ENCODE measurements at places on chromosomes 7 and 10.

DNA sequence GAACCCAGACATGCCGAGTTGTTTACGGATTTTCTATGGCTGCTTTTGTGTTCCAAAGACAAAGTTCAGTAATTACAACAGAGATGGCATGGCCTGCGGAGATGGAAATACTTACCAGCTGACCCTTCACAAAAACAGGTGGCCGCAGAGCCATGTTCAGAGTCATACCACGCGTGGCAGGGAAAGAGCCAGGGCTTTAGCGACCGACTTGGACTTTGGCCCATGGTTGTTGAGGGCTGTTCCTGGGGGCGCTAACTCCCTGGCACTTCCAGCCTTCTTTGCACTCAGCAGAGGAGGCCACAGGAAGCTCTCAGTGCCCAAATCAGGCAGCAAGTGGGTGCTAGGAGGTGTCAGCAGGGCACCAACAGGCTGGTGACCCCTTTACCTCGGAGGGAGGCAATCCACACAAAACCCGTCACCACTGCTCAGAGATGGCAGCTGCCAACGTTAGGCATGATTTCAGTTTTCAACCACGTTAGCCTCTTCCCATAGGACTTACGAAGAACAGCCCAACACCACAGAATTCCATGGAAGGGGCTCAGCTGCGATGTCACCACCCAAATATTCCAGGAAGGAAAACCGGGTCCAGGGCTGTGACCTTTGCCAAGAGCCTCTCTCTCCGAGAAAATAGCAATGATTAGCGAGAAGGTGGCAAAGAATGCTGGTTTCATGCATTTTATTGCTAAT lies 21.4 kb upstream of the CNPY1 start:
- DNase-seq: no peak

GRCh38 chr7:20831956-20832355 lies 45.3 kb upstream of the SP8 start:
- no peak for DNase-seq

DNA sequence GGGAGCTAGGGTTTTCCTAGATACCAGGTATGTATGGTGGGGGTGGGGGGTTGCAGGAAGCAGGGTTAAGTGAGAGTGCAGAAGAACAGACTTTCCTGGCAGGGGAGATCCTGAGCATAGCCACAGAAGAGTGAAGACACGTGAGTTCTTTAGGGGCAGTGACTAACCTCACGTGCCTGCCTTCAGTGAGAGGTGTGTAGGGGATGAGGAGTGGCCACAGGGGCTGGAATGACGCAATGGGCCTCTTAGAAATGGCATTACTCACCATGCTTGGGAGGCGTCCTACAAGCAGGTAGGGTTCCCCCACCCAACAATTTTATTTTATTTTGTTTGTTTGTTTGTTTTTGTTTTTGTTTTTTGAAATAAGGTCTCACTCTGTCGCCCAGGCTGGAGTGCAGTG lies 698.6 kb upstream of the NRP1 start:
- DNase-seq: no peak

GRCh38 chr7:15494711-15495110 lies 67.1 kb downstream of the AGMO start:
- no peak for DNase-seq

GRCh38 chr10:26503911-26504310 lies 65.8 kb downstream of the APBB1IP start:
- no peak for DNase-seq

GRCh38 chr10:58435297-58435985 lies 50.2 kb downstream of the TFAM start:
- DNase-seq: no peak

- no peak for DNase-seq
Measured at GRCh38 chr7:95536656-95537311, 51.0 kb downstream of the ASB4 start.

- DNase-seq: no peak
Measured at GRCh38 chr10:7998831-7999230, 55.7 kb upstream of the GATA3 start.

DNA sequence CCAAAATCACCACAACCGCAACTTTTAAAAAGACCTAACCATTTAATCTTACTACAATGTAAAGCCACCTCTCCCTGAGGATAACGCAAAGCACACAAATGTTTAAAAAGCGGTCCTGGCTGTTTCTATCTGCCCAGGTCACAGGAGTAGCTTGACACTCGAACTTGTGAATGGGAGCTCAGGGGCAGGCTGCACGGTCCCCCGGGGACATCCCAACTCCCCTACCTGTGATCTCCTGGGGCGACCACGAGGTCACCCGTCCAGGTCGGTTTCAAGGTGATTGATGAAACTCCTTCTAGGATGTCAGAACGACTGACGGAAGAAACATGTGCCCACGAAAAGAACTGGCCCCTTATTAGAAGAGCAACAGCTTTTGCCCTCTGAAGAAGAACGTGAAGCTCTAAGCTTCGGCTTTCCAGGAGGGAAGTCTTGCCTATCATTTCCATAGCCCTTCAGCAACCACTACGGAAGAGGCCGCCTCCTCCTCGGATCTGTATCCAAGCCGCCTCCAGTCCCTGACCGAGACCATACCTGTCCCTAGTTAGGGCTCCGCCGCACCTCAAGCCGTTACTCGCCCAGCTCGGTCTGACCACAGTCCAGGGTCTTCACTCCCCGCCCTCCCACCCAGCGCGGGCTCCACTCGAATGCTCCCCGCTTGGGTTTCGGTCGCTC lies 459 bp downstream of the CYCS start:
- DNase-seq: no peak

DNA sequence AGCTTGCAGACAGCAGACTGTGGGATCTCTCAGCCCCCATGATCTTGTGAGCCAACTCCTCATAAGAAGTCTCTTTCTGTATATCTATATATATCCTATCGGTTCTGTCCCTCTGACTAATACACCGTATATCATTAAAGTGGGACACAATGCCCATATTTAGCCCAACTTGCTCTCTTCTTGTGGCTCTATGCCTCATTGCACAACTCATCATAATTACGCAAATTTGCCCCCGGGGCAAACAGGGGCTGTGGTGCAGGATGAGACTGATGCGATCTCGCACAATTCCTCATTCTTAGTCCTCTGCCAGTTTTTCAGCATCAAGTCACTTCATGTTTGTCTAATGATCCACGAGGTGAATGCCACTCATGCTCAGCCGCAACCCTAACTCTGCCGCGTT lies 183.2 kb downstream of the PRPF18 start:
- DNase-seq: no peak

DNA sequence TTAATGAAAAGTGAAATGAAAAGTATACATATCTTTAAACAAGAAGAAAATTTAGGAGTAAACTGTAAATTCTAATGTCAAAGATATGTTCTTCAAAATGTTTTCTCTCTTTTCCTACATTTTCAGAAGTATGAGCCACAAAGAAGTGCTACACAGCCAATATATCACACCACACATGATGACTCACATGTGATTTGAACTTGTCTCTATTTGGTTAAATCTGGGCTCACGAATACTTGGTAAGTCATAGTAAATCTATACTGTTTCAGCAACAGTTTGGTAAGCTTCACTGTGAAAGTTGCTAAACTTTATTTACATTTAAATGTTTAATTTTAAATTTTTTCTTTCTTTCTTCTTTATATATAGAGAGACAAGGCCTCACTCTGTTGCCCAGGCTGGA lies 380.6 kb upstream of the IGFBP3 start:
- DNase-seq: no peak

DNA sequence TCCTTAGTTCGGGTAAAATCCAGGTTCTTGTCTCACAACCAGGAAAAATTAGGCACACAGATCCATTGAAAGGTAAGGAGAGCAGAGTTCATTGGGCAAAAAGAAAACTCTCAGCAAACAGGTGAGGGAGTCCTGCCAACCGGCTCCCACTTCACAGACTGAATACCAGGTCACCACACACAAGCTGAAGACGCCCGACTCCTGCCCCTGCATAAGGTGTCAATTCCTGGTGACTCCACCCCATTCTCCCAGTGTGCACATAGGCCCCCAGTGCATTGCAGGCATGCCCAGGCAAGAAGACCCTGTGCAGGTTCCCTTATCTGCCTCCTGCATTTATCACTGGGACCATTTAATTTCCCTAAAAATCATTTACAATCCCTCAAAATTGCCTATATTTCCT lies 354.6 kb downstream of the LRRTM3 start:
- DNase-seq: no peak

GRCh38 chr7:138166681-138167080 lies 90.4 kb downstream of the AKR1D1 start:
- no peak for DNase-seq

GRCh38 chr7:80429181-80429580 lies 82.7 kb downstream of the GNAT3 start:
- DNase-seq: no peak

DNA sequence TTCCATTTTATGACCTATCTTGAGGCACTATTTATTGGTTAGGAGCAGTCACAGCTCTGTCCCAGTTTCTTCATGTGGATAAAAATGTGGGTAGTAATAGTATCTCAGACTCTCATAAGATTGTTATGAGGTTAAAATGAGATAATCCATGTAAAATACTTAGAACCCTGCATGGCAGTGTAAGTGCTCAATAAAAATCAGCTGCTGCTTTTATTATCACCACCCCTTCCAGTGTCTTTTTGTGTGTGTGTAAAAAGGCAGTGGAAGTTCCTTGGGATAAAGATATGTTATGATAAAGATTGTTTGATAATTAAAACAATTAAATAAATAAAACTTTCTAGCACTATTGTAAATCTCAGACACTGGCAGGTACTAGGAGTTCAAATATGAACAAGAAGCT lies 15.5 kb downstream of the TES start:
- no peak for DNase-seq

DNA sequence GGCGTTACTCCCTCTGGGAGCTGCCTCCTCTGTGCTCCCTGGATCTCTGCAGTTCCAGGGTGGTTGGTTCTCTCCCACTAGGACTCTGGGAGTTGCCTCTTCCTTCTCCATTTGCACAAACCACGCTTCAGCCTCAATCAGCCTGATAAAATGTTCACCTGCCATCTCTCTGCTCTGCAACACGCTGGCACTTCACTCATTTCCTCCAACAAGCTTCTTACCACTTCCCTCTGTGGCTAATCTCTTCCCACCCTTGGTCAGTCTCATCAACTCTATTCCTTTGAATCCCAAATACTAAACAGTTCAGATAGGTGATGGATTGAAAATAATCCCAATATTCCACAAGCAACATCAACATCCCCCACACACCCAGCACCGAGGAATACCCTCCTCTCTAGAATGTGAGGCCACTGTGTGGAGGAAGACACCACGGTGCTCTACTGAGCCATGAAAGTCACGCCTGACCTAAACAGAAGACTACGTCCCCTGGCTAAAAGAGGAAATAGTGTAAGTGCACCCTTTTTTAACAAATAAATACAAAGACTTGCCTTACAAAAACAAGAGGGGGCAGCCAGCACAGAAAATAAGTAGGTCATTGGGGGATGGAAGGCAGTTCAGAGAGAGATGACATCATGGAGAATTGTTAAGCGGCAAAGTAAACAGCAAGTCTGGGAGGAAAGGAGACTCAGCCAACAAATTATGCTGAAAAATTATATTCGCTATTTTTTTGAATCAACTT lies 1.9 kb upstream of the FAM170B start:
- no peak for DNase-seq

- DNase-seq: no peak
Measured at GRCh38 chr10:125479059-125479458, 203.9 kb downstream of the TEX36 start.

GRCh38 chr7:707296-708000 lies 19.1 kb upstream of the DNAAF5 start:
- DNase-seq: no peak

DNA sequence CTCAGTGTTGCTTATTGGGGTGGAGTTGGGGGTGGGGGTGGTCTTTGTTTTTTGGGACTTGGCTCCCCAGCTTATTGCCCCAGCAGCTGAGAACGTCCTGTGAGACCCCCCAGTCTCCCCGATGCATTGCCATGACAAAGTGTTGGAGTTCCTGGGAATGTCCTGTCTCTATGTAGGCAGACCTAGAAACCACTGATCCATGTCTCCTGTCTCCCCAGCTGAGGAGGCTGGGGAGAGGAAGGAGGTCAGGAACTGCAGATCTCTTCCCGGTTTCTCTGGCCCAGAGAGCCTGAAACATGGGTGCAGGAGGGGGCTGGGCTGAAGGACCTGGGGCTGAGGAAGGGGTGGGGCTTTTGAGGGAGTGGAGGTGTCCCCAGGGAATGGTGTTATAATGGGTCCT lies 80.2 kb upstream of the GTF2IRD1 start:
- no peak for DNase-seq

GRCh38 chr10:123897146-123897545 lies 5.5 kb upstream of the CPXM2 start:
- no peak for DNase-seq

GRCh38 chr10:66167816-66168215 lies 758.0 kb upstream of the LRRTM3 start:
- DNase-seq: no peak

DNA sequence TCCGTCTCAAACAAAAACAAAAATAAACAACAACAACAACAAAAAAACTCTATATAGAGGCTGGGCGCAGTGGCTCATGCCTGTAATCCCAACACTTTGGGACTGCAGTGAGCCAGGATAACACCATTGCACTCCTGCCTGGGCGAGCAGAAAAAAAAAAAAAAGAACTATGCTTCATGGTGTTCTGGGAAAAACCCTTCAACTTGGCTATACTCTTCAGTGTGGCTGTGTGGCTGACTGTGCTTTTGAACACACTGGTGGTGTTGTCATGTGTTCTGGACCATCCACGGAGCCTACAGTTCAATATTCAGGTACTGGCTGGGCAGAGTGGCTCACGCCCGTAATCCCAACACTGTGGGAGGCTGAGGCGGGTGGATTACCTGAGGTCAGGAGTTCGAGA lies 26.5 kb downstream of the SNX8 start:
- DNase-seq: no peak

DNA sequence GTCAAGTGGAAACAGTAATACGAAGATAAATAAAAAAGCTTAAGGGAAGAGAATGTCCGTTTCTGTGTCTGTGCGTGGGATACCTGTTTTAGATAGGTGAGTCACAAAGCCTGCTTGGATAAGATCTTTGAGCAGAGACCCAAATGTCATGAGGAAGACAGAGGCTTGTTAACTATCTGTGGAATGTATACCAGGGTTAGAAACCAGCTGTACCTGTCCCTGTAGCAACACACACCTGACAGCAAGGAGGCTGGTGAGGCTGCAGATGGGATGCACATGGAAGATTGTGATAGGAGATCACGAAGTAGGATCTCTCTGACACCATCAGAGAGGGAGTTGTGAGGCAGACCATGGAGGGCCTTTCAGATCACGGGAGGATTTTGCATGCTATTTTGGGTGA lies 105.3 kb downstream of the ARHGAP21 start:
- DNase-seq: no peak

- DNase-seq: no peak
Measured at GRCh38 chr7:29622335-29623265, 59.0 kb downstream of the PRR15 start.

DNA sequence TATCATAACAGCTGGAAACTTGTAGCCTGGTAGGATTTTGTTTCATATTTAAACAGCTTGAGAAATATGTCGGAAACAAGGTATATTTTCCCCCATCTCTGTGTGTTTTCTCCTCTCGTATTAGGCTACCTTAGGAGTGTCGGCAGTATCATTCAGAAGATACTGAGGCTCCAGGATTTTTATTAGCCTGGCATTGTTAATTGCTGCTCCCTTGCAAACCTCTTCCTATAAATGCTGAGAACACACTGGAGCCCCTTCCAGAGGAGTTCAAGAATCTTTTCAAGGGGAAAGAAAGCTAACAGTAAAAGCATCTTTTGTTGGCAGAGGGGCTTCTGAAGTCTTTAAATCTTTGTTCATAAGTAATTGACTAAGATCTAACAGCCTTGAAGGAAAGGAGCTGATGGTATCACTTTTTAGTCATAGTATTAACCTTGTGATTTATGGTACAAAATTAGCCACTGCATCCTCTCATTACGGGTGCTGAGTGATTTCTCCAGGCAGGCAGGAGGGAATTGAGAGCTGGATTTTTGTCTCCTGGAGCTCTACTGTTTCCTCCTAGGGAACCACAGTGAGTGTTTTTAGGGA lies 998.7 kb downstream of the LRMDA start:
- no peak for DNase-seq
